ENCODE measurements at places on chromosomes 7 and 10. TPM values are rescaled to one million over a fixed set of nuclear protein-coding genes. Genes with fewer than 3 reads are reported as not detected.

GRCh38 chr10:69374242-69374641, 42.5 kb downstream of the TACR2 start:
- no peaks in the 10 kb centered on the region for H3K27me3 ChIP-seq
- H3K27ac ChIP-seq, result no peak overlapping the region
- H3K4me3 ChIP-seq, result no peak overlapping the region
- DNase-seq, result no peak
- peaks cover 12% of the 10 kb centered on the region for H3K4me1 ChIP-seq

ADAP1 gene
- 13.5 TPM for total RNA-seq

GRCh38 chr7:119630406-119630969, 642.5 kb upstream of the KCND2 start:
- no peak overlapping the region for H3K4me3 ChIP-seq
- no peaks in the 10 kb centered on the region for H3K4me1 ChIP-seq
- H3K27ac ChIP-seq, result no peak overlapping the region
- H3K27me3 ChIP-seq, result no peaks in the 10 kb centered on the region
- DNase-seq, result no peak
- H3K36me3 ChIP-seq, result no peaks in the 10 kb centered on the region

DNA sequence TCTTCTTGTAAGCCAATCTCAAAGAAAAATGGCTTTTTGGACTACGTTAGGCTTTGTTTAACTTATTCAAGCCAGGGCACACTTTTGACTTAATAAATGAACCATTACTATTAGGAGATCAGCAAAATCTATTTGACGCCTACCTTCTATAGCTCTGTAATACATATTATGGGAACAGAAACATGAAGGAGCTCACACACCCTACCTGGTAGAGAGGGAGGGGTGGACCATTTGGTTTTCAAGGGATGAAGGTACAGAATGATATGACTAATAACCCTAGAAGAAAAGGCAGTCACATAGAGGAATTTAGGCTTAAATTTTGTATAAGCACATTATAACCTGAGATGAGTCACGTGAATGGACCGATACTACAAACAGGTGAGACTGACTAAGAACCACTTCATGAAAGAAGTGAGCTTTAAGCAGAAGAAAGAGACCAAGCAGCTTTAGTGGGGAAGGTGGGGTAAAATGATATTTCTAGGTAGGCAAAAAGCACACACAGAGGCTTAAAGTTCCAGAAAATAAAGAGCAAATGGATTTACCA, 106.8 kb upstream of the CTTNBP2 start:
- no peaks in the 10 kb centered on the region for H3K27me3 ChIP-seq
- no peaks in the 10 kb centered on the region for H3K36me3 ChIP-seq
- no peak overlapping the region for H3K27ac ChIP-seq
- no peak for DNase-seq
- H3K4me3 ChIP-seq, result no peak overlapping the region

SLC26A5 gene
- total RNA-seq, result not detected

GRCh38 chr10:47336387-47337134, 11.6 kb upstream of the RBP3 start:
- peaks cover 6% of the 10 kb centered on the region for H3K27me3 ChIP-seq
- H3K4me1 ChIP-seq, result no peaks in the 10 kb centered on the region
- H3K36me3 ChIP-seq, result no peaks in the 10 kb centered on the region
- DNase-seq, result no peak
- no peak overlapping the region for H3K27ac ChIP-seq

GRCh38 chr10:17414484-17414883, 39.9 kb downstream of the ST8SIA6 start:
- no peak for DNase-seq
- no peak overlapping the region for H3K27ac ChIP-seq
- H3K27me3 ChIP-seq, result peaks cover 4% of the 10 kb centered on the region
- H3K4me3 ChIP-seq, result no peak overlapping the region

DNA sequence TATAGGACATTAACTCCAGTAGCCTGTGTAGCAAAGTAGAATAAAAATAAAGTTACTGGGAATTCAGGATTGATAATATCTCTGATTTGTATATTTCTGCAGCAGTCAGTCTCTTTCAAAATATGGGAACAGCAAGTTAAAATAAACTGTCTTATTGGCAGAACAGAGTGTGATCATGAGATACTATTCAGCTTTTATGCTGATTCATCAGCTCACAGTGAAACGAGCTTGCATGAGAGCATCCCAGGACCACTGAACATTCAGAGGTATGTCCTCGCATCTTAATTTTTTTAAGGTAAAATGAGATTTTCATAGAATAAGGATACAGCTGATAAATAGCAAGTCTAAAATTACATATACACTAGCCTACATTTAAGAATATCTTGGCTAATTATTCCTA, 282.5 kb upstream of the MYO3A start:
- no peaks in the 10 kb centered on the region for H3K27me3 ChIP-seq
- no peaks in the 10 kb centered on the region for H3K36me3 ChIP-seq
- no peak overlapping the region for H3K27ac ChIP-seq

PTPRE gene
- 25.6 TPM for total RNA-seq

TRPV5 gene
- not detected for total RNA-seq

DNA sequence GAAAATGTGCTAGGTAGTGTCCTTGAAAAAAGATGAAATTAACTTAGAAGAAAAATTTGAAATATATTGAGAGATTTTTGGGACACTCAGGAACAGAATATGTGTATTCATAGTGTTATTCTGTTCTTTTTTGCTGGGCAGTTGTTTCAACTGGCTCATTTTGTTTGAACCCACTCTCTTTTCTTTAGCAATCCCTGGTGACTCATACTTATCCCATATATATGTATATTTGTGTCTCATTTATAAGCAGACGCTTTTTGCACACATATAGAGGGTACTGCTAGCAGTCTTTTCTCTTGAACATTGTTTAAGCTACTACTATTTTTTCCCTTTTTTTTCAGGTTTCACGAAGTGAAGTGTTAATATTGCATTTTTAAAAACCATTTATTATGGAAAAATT, 1.9 kb downstream of the EXOC6 start:
- DNase-seq, result no peak
- no peak overlapping the region for H3K4me3 ChIP-seq
- H3K4me1 ChIP-seq, result peaks cover 38% of the 10 kb centered on the region
- peaks cover 19% of the 10 kb centered on the region for H3K36me3 ChIP-seq
- no peaks in the 10 kb centered on the region for H3K27me3 ChIP-seq
- no peak overlapping the region for H3K27ac ChIP-seq

DNA sequence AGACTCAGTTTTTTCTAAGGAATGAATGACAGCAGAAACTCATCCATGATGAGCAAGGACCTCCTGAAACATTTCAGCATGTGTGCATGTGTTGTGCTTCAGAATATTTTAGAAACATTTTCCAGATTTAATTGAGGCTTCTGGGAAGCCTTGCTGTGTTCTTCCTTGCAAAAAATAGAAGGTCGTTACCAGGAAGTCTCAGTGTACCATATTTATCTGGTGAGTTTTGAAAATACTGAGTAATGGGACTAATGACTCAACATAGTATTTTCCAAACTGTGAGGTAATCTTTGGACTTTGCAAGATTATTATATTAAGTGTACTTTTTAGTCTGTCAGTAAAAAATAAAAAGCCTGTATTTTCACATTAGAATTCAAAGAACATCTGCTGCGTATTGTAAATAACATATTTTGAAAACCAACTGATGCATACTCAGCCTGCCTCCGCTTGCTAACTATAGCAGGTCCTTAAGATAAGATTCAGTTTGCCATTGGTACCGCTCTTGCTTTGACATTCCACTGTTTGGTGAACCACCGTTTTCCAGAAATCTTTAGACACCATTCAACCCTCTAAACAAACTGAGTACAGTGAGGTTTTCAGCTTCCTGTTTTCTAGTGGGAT, 739.6 kb upstream of the GALNT17 start:
- no peaks in the 10 kb centered on the region for H3K27me3 ChIP-seq
- H3K36me3 ChIP-seq, result no peaks in the 10 kb centered on the region
- DNase-seq, result no peak
- H3K4me3 ChIP-seq, result no peak overlapping the region
- no peak overlapping the region for H3K27ac ChIP-seq

- peak overlapping the region; percentile 28 for H3K27ac ChIP-seq
- no peak for DNase-seq
- peaks cover 21% of the 10 kb centered on the region for H3K4me1 ChIP-seq
- H3K27me3 ChIP-seq, result peaks cover 40% of the 10 kb centered on the region
Measured at GRCh38 chr7:100825751-100826513, 1.4 kb downstream of the EPHB4 start.

SYCE1 gene
- total RNA-seq, result 0.29 TPM

DNA sequence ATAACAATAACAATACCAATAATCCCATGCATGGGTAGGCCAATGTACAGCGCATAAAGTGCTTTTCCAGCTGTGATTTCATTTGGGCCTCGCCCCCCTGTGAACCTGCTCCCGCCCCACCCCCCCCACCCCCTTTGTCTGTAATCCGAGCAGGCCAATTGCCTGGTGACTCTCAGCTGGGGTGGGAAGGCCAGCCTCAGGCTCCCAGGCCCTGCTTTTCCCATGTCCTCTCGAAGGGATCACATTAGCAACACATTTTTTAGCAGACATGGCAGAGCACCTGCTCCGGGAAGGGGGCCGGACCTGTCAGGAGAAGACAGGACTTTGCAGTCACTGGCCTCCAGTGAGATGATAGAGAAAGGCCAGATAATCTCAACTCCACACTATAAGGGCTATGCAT, 439.3 kb downstream of the RPS24 start:
- no peaks in the 10 kb centered on the region for H3K36me3 ChIP-seq
- H3K27me3 ChIP-seq, result no peaks in the 10 kb centered on the region
- H3K4me3 ChIP-seq, result no peak overlapping the region
- no peak for DNase-seq

- H3K4me1 ChIP-seq, result peaks cover 32% of the 10 kb centered on the region
- no peak overlapping the region for H3K4me3 ChIP-seq
- DNase-seq, result no peak
Measured at GRCh38 chr7:101120315-101120714, 6.6 kb upstream of the SERPINE1 start.

CYP2E1 gene
- total RNA-seq, result 0.79 TPM

PLEKHS1 gene
- total RNA-seq, result 0.15 TPM

GRCh38 chr10:34757933-34758332, 57.2 kb downstream of the PARD3 start:
- H3K4me3 ChIP-seq, result no peak overlapping the region
- H3K4me1 ChIP-seq, result peaks cover 4% of the 10 kb centered on the region
- H3K27me3 ChIP-seq, result no peaks in the 10 kb centered on the region
- no peak for DNase-seq
- no peak overlapping the region for H3K27ac ChIP-seq

DRGX gene
- total RNA-seq, result not detected

DNA sequence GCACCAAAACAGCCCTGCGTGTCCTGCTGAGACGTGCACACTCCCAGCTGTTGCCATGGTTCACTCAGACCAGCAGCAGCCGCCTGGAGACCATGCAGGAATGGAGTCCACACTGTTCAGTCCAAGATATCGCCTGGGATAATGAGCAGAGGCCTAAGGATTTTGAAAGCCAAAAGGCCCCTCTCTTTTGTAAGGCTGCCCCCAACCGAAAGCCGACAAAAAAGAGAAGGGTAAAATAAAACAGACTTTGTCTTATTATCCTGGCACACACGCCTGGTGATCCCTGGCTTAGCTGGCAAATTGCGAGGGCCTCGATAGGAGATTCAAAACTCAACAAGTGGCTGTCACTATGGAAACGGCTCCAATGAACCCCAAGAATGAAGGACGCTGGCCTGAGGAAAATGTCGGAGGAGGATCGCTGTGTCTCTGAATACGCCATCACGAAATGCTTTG, 263.6 kb downstream of the SKIDA1 start:
- no peak overlapping the region for H3K4me3 ChIP-seq
- H3K4me1 ChIP-seq, result no peaks in the 10 kb centered on the region
- no peaks in the 10 kb centered on the region for H3K36me3 ChIP-seq
- DNase-seq, result no peak
- no peaks in the 10 kb centered on the region for H3K27me3 ChIP-seq

DNA sequence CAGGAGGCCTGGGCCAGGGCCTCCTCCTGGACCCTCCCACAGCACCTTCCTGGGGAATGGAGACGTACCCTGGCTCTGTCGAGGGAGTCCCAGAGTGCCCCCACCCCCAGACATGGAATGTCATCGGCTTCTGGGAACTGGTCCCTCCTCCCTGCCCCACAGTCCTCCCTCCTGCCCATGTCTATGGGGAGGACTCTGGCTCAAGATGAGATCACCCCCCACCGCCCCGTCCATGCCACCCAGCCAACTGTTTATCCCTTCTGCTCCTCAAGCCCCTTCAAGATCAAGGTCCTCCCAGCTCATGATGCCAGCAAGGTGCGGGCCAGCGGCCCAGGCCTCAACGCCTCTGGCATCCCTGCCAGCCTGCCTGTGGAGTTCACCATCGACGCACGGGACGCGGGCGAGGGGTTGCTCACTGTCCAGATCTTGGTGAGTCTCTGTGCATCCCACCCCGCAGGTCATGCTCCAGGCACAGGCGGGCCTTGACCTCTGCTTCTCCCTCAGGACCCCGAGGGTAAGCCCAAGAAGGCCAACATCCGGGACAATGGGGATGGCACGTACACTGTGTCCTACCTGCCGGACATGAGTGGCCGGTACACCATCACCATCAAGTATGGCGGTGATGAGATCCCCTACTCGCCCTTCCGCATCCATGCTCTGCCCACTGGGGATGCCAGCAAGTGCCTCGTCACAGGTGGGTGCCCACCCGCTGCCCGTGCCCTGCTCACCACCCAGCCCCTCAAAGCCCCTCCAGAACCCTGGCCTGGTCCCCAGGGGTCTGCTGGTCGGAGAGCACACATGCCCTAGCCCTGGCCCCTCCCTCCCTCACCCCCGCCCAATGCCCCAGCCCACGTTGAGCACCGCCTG, 14.1 kb upstream of the ATP6V1F start:
- H3K36me3 ChIP-seq, result no peaks in the 10 kb centered on the region
- no peaks in the 10 kb centered on the region for H3K27me3 ChIP-seq
- H3K27ac ChIP-seq, result no peak overlapping the region
- no peak overlapping the region for H3K4me3 ChIP-seq

DNA sequence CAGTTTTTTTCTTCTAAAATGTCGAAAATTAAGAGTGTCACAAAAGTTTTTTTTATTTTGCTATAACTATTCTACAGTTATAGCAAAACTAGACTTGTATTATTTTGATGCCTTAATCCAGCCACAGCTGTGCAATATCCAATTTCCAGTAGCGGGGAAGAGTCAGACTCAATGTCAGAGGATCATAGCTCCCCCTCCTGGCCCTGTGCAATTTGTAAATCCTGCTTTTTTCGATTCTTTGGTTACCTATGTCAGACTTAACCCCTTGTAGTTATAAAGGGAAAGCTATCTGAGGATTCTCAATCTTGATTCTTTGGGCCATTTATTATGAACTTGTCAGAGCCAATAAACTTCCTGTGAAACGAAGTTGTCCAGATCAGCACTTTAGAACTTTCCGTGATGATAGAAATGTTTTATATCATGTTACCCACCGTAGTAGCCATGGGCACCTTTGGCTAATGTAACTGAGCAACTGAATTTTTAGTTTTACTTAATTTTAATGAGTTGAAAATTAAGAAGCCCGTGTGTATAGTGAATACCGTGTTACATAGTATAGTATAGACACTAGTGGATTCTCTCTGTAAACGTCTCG, 87.7 kb upstream of the PRKCQ start:
- no peak overlapping the region for H3K4me3 ChIP-seq
- H3K36me3 ChIP-seq, result no peaks in the 10 kb centered on the region
- peaks cover 7% of the 10 kb centered on the region for H3K27me3 ChIP-seq
- peaks cover 27% of the 10 kb centered on the region for H3K4me1 ChIP-seq
